Activated CD4-positive, CD25-positive, alpha-beta regulatory T cell (primary cell): ENCODE measurements at places on chromosomes 16 and 17.

GRCh38 chr16:81860287-81861266, 81.5 kb downstream of the PLCG2 start:
- no peak for DNase-seq

- DNase-seq: no peak
Observed at GRCh38 chr17:19592316-19592715, 56.2 kb upstream of the ALDH3A2 start.

- DNase-seq: no peak
Observed at GRCh38 chr16:24151482-24151939, 104.6 kb upstream of the CACNG3 start.

DNA sequence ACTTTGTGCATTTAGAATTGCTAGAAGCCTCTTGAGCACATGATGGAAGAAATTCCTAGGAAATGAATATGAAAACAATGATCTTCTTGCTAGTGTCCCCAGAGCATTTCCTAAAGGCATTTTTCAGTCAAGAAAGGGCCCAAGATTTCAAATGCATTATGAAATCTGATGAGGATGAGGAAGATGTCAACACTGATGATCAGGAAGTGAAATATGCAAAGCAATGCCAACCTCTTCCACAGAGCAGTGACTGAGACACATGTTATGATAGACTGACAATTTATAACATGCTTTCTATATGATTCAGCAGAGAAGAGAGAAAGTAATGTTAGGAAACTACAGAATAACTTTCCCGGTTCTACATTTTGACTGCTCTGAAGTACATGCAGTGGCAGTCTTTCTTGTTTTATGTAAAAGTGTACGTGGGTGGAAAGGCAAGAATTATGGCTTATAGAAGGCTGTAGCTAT, 859.1 kb upstream of the GOT2 start:
- DNase-seq: no peak

GRCh38 chr17:47877368-47878034, 18.5 kb upstream of the SP2 start:
- no peak for DNase-seq

DNA sequence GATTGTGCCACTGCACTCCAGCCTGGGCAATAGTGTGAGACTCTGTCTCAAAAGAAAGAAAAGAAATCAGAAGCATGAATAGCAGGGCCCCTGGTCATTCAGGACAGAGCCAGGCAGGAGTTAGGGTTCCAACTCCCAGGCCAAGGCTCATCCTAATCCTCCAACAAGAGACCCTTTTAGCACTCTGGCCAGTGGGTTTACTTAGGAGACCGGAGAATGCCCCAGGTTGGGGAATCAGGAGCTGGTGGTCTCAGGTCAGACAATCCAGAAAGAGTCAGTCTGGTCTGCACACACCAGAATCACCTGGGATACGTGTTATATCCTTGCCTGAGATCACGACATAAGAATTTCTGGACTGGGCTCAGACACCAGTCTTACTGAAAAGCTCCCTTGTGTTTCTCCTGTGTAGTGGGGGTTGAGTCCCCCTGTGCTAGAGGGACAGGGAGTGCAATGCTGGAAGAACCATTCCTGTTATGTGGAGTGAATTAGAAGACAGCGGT, 48.7 kb downstream of the CCDC42 start:
- DNase-seq: no peak
